ENCODE measurements at places on chromosomes 2 and 18.

DNA sequence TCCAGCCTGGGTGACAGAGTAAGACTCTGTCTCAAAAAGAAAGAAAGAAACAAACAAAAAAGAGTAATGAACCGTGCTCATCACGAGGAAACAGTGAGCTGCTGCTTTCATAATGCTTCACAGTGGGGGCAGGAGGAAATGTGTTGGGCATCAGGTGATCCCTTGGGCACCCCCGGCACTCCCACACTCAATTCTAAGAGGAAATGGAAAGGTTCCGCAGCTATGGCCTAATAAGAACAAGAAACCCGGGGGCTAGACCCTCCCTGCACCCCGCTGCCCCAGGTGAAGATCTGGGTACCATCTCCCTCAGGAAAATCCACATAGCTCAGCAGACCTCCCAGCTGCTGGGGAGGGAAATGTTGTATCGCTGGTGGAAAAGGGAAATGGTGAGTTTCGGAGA is 118.9 kb downstream of the LPIN1 start:
- no peak for DNase-seq

DNA sequence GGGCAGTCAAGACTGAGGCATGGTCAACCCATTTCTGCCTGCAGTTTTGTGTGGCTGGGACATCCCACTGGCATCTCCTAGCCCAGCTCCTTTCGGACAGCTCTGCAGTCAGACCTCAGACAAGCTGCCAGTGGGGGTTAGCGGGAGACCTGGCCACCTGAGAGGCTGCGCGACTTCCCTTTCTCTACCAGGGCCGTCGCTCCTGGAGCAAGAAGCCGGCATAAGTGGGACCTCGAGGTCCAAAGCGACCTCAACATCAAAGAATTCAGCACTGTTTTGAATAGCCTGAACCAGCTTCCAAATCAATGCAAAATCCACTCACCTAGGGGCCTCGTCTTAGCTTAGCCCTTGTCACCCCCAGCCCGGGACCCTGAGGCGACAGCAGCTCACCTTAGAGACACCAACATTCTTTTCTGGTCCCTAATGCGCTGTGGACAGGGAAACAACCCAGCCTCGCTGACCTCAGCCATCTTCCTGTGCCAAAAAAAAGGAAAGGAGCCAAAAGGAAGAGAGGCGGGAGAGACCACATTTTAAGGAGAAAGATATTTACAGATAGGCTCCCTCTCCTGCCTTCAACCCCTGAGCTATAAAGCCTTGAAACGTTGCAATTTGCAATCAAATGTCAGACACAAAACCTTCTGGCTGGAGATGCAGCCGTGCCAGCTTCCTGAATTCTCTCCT is 81.2 kb downstream of the GFPT1 start:
- no peak for DNase-seq

DNA sequence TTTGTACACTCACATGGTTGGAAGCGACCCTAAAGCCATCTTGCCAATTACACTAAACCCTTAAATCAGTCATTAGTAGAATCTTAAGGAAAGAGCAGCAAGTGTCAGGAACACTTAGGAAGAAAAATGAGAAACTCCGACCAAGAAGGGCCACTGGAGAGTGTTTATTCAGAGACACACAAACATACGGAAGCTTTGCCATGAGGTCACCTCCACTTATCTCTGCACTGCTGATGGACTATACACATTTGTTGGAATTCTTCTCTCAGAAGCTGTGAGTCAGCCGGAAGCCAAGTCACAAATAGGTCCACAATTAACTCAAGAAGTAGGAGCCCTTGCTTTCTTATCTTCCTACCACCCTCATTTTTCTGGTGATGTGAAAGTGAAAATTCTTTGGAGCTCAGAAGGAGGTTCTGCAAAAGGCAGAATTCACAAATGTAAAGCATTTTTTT is 21.6 kb downstream of the BMP10 start:
- DNase-seq: no peak

- DNase-seq: no peak
Measured at GRCh38 chr18:63271881-63272299, 47.7 kb downstream of the BCL2 start.

- DNase-seq: no peak
Measured at GRCh38 chr2:13255485-13255884, 538.7 kb downstream of the TRIB2 start.

DNA sequence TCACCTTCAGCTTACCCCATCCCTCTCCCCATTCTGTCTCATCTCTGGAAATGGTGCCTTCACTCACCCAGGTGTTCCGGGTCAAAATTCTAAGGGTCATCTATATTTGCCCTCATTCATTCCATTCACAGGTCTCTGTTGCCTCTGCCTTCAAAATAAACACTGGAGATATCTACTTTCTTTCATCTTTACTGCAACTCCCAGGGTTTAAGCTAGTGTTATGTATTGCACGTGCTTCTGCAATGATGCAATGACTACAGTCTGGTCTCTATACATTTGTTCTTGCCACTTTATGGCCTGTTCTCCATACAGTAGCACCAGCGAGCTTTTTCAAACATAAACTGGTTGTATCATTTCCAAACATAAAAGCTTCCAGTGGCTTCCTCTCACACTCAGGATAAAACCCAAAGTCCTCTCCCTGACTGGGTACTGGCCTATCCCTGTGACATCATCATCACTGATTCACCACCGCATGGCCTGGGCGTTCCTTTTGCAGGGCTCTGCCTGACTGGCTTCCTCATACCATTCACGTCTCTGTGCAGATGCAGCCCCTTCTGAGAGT is 14.3 kb downstream of the DSG2 start:
- DNase-seq: no peak

GRCh38 chr2:202120828-202121227 is 47.8 kb downstream of the KIAA2012 start:
- DNase-seq: no peak

GRCh38 chr2:36789181-36789804 is 92.8 kb downstream of the VIT start:
- DNase-seq: no peak

DNA sequence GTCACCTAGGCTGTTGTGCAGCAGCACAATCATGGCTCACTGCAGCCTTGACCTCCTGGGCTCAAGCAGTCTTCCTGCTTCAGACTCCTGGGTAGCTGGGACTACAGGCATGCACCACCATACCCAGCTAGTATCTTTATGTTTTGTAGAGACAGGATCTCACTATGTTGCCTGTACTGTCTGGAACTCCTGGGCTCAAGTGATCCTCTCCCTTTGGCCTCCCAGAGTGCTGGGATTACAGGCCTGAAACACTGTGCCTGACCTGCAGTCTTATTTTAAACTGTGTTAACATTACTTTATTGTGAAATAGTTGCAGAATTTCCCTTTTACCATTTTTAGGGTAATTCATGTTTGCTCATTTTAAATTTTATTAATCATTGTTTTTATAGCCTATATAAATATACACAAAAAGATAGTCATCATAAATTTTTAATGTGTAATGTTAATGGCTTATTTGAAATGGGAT is 24.6 kb downstream of the EML4 start:
- no peak for DNase-seq

Data from stimulated activated CD8-positive, alpha-beta memory T cell treated with anti-CD3 and anti-CD28 coated beads, Interleukin-4, amount 100 ng/mL, for 4 hours (primary cell).